K562 (cell line): ENCODE measurements at places on chromosomes 7 and 10.

- DNase-seq = no peak
These were observed 944 bp downstream of the STEAP1B start for GRCh38 chr7:22499044-22499443.

DNA sequence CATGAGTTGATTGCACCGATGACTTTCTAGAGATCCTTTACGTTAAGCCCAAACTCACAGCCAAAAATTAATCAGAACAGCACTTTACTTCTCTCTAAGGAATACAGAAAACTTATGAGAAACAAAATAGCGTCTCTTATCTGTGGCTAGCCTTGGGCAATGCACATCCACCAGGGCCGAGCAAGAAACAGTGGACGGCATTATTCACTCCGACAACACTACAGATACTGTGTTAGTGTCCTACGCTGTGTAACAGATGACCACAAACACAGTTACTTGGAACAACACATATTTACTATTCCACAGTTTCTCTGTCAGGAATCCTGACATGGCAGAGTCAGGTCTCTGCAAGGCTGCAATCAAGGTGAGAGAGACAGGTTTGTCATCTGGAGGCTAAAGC lies 598.3 kb upstream of the ADARB2 start:
- DNase-seq = no peak

- DNase-seq = peak; percentile 47
These were observed 5.4 kb upstream of the ZFYVE27 start for GRCh38 chr10:97731346-97732051.

- no peak for DNase-seq
These were observed 160.4 kb downstream of the GRID1 start for GRCh38 chr10:86206240-86206579.

- DNase-seq = no peak
These were observed 31.8 kb upstream of the VCL start for GRCh38 chr10:73965890-73966768.

- no peak for DNase-seq
These were observed 233.2 kb downstream of the SORCS1 start for GRCh38 chr10:106931159-106931852.

- DNase-seq = peak; percentile 42
These were observed 453 bp downstream of the SFMBT2 start for GRCh38 chr10:7410301-7410861.

- no peak for DNase-seq
These were observed 51.6 kb downstream of the CYCS start for GRCh38 chr7:25073451-25073850.

GRCh38 chr10:60877061-60877776 lies 66.8 kb downstream of the RHOBTB1 start:
- DNase-seq = no peak

- DNase-seq = no peak
These were observed 167.6 kb downstream of the AMPH start for GRCh38 chr7:38463277-38464225.

DNA sequence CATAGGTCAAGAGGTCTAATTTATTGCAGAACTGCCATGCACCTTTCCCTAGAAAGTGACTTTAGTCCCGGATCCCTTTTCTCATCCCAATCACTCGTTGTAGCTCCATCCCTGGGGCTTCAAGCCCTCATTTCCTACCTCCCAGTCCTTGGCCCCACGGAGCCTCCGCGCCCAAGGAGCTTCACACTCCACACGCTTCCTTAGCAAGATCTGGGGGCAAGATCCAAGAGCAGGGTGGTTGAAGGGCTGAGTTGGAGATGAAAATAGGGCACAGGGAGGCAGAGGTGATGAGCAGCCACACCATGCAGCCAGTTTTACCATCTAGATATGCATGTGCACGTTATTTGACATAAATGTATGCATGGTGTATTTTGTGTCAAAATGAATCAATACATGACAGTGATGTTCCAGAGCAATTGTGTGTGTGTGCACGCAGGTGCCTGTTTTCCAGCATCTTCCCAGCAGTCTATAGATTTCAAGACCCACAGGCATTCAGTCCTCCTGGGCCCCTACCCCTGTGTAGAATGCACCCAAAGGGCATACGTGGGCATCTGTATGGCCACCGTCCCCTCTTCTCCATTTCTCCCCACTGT lies 6.0 kb upstream of the TRPV6 start:
- DNase-seq = no peak

DNA sequence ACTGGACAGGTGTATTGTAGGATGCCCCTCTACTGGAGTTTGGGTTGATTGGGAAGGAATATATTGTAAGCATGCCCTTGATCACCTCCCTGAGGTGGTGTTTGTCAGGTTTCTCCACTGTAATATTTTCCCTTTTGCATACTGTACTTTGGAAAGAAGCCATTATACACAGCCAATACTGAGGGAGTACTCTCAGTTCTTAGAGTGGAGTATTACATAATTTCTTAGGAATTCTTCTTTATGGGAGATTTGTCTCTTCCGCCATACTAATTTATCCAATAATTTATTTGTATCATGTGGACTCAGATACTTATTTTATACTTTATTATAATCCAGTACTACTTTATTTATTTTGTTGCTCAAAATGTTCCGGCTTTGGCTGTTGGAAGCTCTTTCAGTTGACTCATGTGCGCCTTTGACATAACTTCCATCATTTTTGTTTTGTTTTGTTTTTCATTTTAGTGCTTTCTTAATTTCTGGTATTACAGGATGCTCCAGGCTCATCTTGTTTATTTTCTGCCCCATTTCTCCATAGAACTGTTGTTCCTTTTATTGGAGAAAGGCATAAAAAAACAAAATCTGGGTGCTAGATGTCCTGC lies 29.7 kb downstream of the MKLN1 start:
- no peak for DNase-seq

- DNase-seq = no peak
These were observed 14.7 kb upstream of the ASB4 start for GRCh38 chr7:95471071-95471470.

GRCh38 chr10:121692626-121693025 lies 94.4 kb upstream of the FGFR2 start:
- DNase-seq = no peak

- DNase-seq = no peak
These were observed 531.8 kb downstream of the KCNMA1 start for GRCh38 chr10:77105761-77106221.

- no peak for DNase-seq
These were observed 468.7 kb downstream of the RPS24 start for GRCh38 chr10:78502210-78502936.

DNA sequence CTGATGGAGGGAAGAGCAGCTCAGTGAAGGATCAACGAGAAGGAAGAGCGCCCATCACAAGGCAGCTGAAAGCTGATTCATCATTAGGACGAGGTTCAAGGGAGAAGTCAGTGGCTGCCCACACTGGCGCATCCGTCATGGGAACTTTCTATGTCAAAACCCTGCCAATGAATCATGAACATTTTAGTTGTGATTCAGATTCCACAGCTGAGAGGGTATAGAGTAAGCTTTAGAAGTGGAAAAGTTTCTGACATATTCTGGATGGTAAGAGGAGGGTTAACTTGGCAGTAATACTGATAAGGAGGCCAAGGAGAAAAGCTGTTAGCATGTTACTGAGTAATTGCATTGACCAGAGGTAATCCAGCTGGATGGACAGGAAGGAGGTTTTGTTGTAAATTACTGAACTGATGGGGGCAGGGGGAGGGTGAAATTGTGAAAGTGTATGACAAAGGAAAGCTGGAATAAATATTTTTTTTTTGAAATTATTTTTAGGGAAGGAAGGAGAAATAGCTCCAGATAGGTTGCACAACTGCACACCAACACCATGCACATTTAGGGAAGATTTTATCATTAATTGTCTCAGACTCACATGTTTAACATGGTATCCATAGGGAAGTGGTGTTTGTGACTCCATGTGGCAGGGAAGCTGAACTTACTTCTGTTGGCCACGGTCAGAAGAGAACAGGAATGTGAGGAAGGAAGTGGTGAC lies 78.3 kb upstream of the NRP1 start:
- no peak for DNase-seq

DNA sequence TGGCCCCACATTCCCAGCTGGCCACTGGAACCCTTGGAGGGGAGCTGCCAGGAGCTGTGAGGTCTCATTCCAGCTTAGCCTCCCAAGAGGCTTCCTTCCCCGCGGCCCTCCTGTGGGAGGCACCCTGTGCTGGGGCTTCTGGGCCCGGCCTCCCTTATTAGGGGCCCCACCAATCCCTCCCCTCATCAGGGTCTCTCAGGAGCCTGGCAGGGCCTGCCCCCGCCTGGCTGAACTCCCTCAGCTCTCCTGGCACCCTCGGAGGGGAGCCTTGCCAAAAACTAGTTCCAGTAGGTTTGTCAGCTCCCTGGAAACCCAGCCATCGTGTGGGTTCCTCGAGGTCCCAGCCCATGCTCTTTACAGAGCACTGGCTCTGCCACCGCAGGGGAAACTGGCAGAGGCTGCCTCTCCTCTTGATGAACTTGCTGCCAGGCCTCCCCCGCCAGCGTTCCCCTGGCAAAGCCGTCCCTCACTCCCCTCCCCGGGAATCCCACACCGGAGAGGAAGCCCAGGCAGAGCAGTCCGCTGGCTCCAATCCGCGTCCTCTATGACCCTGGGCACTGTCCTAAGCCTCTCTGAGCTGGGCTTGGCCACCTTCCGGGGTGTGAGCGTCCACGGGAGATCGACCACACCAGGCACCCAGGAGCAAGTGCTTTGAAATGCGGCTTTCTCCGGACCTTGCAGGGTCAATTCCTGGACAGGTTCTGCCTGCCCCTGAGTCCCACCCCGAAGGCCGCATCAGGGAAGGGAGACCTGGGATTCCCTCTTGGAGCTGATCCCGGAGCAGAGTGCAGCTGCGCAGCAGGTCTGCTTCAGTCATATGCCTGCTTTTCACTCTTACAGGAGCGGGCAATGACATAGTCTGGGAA lies 139.8 kb downstream of the ARHGAP22 start:
- no peak for DNase-seq

DNA sequence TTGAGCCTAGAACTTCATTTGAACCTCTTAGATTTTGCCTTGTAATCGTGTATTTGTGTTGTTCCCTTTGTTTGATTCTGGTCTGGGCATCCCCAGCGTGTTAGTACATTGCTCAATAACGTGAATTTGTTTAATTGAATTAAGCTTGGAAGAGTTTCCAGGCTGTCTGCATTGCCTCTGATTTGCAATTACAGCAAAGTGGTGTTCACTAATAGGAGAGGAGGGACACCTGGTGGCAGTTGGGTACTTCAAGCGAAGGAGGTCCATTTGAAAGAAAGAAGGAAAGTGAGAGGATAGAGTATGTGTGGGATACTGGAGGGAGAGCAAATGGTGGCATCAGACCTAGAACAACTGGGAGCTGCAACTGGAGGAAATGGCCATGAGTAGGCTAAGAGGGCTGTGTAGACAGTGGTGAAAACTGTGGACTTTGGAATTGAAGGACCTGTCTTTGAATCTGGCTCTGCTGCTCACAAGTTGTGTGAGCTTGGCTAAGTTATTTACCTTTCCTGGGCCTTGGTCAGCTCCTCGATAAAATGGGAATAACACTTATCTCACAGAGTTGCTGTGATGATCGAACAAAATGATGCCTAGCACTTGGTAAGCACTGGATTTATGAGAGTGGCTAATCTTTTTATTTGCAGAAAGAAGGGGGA lies 15.1 kb downstream of the LSMEM1 start:
- peak; percentile 73 for DNase-seq
